Cortex of kidney (tissue), 1 donor: ENCODE measurements at places on chromosomes 4 and X.

GRCh38 chr4:106266201-106266600, 49.8 kb downstream of the TBCK start:
- no peak for DNase-seq

- no peak for DNase-seq
Measured at GRCh38 chr4:119139311-119139710, 3.7 kb downstream of the MYOZ2 start.

DNA sequence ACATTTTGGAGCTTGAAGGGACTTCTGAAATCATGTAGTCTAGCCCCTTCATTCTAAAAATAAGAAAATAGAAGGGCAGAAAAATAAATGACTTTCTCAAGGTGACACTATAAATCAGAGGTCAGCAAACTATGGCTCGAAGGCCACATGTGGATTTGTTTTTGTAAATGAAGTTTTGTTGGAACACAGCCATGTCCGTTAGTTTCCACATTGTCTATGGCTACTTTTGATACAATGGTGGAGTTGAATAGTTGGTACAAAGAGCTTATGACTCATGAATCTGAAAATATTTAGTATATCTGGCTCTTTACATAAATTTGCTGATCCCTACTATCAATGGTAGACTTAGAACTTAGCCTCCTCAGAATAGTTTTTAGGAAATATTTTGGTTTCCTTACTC, 302.4 kb upstream of the PRPS2 start:
- no peak for DNase-seq

DNA sequence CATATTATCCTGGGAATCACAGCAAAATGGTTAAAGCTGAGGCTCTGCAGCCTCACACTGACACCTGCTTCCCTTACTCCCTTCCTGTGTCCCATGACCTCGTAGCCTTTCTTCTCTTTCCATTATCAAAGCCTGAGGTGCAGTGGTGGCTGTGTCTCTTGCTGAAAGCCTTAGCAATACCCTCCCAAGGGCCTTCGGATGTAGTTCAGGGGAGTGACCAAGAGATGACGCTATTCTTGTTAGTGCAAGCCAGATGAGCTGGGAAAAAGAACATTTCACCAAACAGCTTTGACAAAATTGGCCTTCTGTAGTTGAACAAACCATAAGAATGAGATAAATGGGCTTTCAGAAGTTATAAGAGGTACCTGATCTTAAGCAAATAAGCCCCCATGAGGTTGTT, 31.6 kb downstream of the SMIM10L2A start:
- no peak for DNase-seq

DNA sequence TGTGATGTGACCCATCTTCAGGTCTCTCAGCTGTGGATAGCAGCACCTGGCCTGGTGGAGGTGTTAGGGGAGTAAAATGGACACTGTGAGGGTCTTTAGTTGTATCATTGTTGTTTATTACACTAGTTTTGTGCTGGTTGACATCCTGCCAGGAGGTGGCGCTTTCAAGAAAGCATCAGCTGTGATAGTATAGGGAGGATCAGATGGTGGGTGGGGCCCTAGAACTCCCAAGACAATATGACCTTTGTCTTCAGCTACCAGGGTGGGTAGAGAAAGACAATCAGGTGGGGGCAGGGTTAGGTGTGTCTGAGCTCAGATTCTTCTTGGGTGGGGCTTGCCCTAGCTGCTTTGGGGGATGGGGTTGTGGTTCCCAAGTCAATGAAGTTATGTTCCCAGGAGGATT, 162.8 kb downstream of the PPP1R2C start:
- DNase-seq = no peak

GRCh38 chrX:118116713-118117550, at the start of gene KLHL13:
Gene KLHL13, minus strand, starts transcription at chrX:118116810. Its CDS starts 88,337 bp downstream, at chrX:118028473.
- no peak for DNase-seq

GRCh38 chrX:103414561-103414960, 38.2 kb downstream of the BEX3 start:
- no peak for DNase-seq

GRCh38 chr4:10117359-10118047, 904 bp upstream of the WDR1 start:
- no peak for DNase-seq

DNA sequence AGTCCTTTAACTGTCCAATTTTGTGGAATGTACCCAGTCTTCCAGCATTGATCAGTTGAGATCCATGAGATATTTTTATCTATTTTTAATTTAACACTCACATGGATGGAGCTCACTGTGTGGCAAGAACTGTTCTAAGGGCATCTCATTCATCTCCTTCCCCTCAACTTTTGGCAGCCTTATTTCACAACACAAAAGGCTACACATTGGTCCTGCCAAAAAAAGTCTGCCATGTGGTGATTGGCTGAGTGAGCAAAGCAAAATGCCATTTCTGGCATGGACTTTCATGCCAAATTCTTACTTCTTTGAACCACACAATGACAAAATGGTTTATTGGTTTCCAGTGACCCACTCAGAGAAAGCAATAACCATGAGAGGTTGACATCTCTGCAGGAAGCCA, 171.6 kb upstream of the MAP3K15 start:
- DNase-seq = no peak

GRCh38 chrX:317424-318067, 1.1 kb downstream of the GTPBP6 start:
- no peak for DNase-seq

DNA sequence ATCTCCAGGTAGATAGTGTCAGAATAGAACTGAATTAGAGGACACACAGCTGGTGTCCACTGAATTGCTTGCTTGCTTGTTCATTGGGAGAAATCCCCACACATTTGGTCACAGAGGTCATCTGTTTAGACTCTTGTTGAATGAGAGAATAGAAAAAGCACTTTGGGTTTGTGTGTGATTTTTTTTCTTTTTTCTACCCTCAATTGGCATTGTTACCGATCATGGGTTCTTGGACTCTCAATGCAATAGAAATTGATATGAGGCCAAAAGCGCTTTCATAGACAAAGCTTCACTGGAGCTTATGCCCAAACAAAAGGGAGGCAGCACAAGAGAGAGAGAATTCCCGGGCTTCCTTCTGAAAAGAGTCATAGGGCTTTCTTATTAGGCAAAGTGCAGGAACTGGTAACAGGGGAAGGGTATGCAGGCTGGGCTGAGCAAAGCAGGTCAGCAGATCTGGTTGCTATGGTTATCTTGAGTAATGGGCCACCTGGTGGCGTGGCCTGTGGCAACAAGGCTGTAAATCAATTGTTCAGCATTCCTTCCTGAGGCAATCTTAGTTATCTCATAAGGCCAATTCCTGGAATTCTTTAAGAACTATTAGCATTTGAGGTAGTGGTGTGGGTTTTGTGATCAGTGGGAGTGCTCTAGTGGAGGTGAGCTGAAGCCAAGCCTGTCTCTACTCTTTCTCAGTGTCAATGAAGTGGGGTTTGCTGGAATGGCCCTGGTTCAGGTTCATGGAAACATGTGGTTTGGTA, 5.3 kb upstream of the GPR82 start:
- DNase-seq = no peak
